SK-N-SH (cell line): ENCODE measurements at places on chromosomes 7 and 10.

GRCh38 chr10:61135276-61135721 is 191.3 kb upstream of the RHOBTB1 start:
- DNase-seq, result no peak

DNA sequence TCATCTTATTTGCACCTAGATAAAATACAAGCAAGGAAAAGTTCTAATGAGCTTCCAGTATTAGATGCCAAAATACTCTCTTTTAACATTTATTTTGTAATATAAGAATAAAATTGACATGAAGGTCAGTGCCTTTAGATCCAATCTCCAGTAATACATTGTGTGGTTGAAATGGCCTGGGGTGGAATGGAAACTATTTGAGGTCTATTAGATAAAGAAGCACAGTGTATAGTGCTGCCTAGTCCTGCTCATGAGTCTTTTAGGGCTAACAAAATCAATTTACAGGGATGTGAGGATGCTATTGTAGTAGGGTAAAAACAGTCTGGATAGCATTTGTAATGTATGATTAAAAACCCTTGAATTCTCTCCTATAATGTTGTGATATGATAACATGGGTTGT is 84.5 kb upstream of the ETV1 start:
- DNase-seq, result no peak

- no peak for DNase-seq
Measured at GRCh38 chr7:51141451-51142003, 175.1 kb downstream of the COBL start.

DNA sequence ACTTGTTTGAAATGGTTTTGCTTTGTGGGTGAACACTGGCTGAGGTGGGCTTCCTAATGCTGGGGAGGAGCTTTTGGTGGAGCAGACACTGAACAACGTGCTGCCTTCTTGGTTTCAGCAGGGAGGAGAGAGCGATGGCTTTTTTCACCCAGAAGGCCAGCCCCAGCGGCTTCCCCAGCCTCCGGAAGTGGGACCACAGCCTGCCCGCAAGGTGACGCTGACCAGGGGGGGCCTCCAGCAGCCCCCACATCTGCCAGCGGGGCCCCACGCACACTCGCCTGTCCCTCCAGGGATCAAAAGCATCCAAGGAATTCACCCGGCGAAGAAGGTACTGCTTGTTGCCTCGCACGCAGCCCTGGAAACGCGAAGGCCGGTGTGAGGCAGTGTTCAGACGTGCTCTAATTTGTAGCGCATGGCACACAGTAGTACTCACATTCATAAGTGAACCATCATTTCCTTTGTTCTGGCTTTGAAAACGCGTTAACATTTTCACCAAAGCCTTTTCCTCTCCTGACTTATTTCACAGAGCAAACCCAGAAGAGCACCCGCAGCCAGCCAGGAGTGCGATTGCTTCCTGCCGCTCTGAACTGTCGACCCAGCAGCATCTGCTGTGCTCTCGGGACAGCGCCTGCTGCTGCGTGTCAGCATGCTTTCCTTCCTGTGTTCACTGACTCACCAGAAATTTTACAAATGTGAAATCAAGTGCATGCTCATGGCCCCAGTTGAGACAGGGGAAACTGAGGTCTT is 48.4 kb downstream of the SHH start:
- DNase-seq, result no peak

GRCh38 chr7:114209968-114210367 is 204.6 kb upstream of the FOXP2 start:
- no peak for DNase-seq

- no peak for DNase-seq
Measured at GRCh38 chr7:142228537-142229104, 29.2 kb downstream of the PRSS58 start.

DNA sequence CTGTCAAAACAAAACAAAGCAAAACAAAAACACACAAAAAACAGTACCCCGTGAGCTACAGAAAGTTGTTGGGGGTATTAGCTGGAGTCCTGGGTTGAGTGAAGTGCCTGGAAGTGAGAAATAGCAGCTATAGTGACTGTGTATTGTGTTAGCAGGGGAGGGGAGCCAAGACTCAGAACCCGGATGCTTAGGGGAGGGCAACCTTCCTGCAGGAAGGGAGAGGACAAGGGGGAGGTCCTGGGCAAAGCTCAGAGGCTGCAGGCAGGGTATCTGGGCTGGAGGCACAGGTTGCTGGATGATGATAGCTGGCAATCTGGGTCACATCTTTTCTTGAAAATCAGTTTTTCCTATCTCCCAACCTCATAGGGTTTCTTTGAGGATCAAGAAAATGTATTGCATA is 75.8 kb upstream of the PARD3 start:
- DNase-seq, result no peak

DNA sequence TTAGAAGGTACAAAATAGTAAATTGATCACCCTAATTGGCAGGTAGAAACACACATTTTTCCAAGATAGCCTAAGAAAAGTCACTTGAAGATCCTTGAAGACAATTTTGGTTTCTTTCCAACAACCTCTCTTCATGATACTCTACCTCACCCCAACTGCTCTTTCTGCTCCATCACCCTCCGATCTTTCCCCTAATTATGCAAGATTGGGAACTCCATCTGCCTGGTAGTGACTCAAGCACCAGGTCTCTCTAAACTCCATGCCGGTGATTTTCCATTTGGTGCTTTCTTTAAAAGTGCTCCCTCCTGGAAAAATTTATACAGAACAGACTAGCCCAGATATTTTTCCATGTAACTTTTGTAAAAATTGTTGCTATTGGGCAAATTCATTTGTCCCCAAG is 1.1 kb upstream of the AKR1B1 start:
- no peak for DNase-seq

DNA sequence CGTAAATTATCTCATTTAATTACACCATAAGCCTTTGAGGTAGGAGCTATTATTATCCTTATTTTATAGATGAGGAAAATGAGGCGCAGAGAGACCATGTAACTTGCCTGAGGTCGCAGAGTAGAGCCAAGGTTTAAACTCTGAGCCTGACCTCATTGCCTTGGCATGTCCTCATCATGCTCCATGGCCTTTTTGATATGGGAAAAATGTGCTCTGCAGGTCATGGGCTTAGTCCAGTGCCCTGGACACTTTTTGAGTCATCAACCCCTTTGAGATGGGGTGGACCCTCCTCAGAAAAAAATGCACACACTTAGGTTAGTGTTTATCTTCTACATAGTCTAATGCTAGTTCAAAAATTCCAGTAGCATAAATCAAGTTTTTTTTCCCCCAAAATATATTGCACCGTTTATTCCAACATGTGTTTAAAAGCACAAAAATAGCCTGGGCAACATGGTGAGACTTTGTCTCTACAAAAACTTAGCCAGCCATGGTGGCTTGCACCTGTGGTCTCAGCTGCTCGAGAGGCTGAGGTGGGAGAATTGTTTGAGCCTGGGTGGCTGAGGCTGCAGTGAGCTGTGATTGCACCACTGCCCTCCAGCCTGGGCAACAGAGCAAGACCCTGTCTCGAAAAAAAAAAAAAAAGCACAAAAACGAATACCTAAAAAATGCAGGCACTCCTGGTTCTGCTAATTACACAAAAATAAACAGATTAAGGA is 28.6 kb upstream of the TMEM178B start:
- DNase-seq, result no peak
